Substantia nigra (tissue), 51 donors: ENCODE measurements at places on chromosomes 12 and 14.

GRCh38 chr12:81174664-81175063 lies 96.8 kb downstream of the ACSS3 start:
- no peak for DNase-seq

- peak; percentile 13 for DNase-seq
Observed at GRCh38 chr14:77260631-77261030, 10.4 kb downstream of the NGB start.

- DNase-seq = no peak
Observed at GRCh38 chr14:95784137-95784536, 70.2 kb upstream of the TCL1A start.

DNA sequence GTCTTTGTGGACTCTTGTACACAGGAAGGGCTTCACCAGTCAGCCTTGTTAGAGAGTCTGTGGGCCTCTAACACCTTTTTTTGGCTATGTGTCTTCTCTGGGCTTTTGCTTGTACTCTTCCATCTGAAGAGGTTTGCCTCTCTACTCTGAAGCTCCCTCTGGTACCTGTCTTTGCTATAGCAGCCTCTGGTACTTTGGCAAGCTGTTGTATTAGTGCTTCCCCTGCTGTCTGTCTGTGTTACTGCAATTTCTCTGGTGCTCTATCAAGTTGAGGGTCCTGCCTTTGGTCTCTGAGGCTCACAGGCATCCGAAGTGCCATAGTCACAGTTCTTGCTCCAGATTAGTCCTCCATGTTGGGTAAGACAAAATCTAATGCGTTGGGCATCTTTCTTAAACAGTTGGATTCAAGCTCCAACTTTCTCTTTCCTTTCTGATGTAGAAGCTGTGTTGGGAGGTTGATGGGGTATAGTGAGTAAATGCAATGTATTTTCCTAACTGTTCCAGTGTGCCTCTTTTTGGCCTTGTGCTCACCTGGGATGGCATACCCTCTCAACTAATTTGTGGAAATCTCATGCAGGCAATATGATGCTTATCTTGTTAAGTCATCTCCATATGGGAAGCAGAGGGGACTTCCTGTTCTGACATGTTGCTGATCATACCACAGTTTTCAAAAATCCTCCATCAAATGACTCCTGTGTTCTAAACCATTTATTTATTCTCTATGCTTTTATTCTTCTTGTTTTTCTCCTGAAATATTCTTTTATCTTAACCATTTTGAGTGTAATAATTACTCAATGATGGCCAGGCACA lies 88.8 kb downstream of the ATF7IP start:
- no peak for DNase-seq

- no peak for DNase-seq
Observed at GRCh38 chr12:1918081-1918883, at the start of gene CACNA2D4. Gene CACNA2D4 (minus strand): TSS chr12:1918652. CDS start chr12:1918473, 179 bp downstream.

- peak; percentile 80 for DNase-seq
Observed at GRCh38 chr12:10364815-10365622, 24.8 kb downstream of the KLRK1 start.

- DNase-seq = no peak
Observed at GRCh38 chr14:26339381-26339780, 258.5 kb downstream of the NOVA1 start.

- DNase-seq = no peak
Observed at GRCh38 chr12:53657041-53657440, 18.8 kb downstream of the ATP5MC2 start.

GRCh38 chr14:95102680-95103044 lies 54.7 kb downstream of the DICER1 start:
- no peak for DNase-seq

DNA sequence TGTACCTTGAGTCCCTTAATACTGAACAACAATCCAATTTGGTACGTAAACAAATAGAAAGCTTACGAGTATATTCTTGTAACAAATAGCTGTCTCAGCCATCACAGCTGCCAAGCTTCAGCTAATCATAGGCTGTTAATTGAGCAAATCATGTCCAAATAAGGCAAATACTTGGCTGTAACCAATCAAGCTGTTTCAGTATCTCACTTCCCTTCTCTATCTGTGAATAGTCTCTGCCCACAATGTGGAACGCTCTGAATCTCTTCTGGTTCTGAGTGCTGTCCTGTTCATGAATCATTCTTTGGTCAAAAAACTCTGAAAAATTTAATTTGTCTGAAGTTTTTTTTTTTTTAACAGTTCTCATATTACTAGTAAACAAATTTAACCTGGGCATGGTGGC lies 5.8 kb upstream of the NEMF start:
- DNase-seq = no peak

GRCh38 chr12:12511021-12511783 lies 51.5 kb downstream of the DUSP16 start:
- DNase-seq = no peak

DNA sequence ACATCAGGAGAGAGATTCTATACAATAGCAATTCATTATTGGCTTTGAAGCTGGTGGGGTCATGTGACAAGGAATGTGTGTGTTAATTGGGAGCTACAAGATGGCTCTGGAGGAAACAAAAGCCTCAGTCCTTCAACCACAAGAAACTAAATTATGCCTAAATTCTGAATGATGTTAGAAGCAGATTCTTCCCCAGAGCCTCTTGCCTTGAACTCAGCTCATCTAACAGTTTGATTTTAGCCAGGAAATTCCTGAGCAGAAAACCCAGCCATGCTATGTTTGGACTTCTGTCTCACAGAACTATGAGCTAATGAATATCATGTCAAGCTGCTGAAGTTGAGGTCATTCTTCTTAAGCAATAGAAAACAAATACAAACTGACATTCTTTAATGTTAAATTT lies 274.7 kb downstream of the SLC6A15 start:
- no peak for DNase-seq

- DNase-seq = no peak
Observed at GRCh38 chr12:23830210-23830609, 119.3 kb downstream of the SOX5 start.

DNA sequence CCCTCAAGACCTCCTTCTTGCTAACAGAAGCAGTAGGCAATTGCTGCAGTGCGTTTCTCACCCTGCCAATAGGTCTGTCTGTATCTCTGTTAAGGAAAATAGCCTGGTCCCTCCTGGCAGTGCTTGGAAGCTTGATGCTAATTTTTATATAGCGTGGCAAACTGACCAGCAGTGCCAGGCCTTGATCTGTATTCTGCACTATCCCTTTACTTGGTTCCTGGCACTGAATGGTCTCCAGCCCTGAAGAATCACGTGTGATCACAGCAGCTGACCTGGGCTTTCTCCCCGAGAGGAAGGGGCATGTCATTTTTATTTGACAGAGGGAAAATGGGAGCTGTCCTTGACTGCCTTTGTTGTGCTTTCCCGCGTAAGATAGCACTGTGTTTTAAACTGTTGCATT lies 48.7 kb upstream of the TRAF3 start:
- peak; percentile 13 for DNase-seq

GRCh38 chr14:98093111-98093510 lies 1178.9 kb downstream of the BCL11B start:
- no peak for DNase-seq

GRCh38 chr12:116332705-116333380 lies 55.4 kb upstream of the MED13L start:
- DNase-seq = no peak

- DNase-seq = no peak
Observed at GRCh38 chr14:58547649-58548048, 90.1 kb upstream of the DACT1 start.

GRCh38 chr14:66380143-66380542 lies 106.0 kb upstream of the CCDC196 start:
- DNase-seq = no peak

- no peak for DNase-seq
Observed at GRCh38 chr14:84482256-84483071, 1047.5 kb upstream of the FLRT2 start.

- DNase-seq = no peak
Observed at GRCh38 chr12:131617596-131618302, 93.1 kb upstream of the SFSWAP start.

- DNase-seq = no peak
Observed at GRCh38 chr14:76615331-76615730, 145.9 kb upstream of the VASH1 start.

- DNase-seq = no peak
Observed at GRCh38 chr14:68377459-68377858, 415.4 kb downstream of the ZFP36L1 start.

- DNase-seq = no peak
Observed at GRCh38 chr14:52806115-52806514, 14.7 kb upstream of the GNPNAT1 start.

GRCh38 chr14:61992139-61992538 lies 229.9 kb downstream of the SNAPC1 start:
- no peak for DNase-seq

DNA sequence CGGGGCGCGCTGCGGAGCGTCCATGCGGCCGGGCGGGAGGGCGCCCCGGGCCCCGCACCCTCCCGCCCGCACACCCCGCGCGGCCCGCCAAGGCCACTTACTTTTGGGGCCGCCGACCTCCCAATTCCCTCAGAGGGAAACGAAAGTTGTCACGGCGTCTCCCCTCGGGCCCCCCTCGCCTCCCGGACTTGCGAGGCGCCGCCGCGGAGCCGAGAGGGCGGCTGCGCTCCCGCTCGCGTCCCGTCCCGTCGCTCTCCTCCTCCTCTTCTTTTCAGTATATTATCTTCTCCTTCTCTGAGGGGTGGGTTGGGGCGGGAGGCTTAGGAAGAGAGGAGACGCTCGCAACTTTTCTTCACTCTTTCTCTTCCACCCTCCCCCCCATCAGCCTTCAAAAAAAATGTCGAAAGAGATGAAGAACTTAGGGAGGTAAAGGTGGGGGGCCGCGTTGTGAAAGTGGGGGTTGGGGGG lies 613 bp downstream of the DUSP16 start:
- peak; percentile 67 for DNase-seq

GRCh38 chr12:43094886-43095575 lies 457.0 kb downstream of the ADAMTS20 start:
- no peak for DNase-seq

GRCh38 chr14:32666308-32666707 lies 272.4 kb upstream of the NPAS3 start:
- no peak for DNase-seq

DNA sequence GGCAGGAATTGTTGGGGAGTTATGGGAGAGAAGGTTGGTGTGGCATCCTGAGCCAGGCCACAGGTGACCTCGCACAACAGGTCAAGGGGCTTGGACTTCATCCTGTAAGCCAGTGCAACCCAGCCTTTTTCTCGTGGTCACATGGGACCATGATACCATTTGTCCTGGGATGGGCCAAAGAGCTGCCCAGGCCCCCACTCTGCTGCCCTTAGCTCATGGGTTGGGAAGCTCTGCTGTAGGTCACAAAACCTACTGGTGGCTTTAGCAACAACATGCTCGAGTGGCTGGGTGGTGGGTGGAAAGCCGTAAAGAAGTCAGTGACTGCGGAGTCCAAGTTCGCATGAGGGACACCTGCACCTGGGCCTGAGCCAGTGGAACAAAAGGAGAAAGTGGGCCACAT lies 4.6 kb downstream of the CLMN start:
- DNase-seq = no peak

DNA sequence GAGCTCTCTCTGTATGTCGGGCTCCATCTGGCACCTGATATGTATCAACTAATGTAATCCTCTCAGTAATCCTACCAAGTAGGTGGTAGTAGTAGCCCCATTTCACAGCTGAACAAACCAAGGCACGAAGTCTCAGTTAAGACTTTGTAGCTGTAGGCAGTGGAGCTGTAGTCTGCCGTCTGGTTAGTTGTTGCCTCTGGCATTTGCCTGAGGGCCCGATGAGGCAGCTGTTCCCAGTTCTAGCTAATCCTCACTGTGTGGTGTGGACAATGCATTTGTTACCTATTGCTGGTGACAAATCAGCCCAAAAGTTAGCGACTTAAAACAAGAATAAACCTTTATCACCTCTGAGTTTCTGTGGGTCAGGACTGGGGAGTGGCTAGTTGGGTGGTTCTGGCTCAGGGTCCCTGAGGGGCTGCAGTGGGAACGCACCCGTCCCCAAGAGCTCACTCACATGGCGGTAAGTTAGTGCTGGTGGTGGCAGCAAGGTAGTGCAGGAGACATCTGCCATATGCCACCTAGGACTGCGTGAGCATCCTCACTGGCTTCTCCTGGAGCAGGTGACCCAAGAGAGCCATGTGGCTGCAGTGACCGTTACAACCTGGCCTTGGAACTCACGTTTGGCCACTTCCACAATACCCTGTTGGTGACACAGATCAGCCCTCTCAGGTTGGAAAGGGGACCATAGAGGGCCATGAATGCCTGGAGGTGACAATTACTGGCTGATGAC lies 5.6 kb downstream of the AACS start:
- DNase-seq = no peak

DNA sequence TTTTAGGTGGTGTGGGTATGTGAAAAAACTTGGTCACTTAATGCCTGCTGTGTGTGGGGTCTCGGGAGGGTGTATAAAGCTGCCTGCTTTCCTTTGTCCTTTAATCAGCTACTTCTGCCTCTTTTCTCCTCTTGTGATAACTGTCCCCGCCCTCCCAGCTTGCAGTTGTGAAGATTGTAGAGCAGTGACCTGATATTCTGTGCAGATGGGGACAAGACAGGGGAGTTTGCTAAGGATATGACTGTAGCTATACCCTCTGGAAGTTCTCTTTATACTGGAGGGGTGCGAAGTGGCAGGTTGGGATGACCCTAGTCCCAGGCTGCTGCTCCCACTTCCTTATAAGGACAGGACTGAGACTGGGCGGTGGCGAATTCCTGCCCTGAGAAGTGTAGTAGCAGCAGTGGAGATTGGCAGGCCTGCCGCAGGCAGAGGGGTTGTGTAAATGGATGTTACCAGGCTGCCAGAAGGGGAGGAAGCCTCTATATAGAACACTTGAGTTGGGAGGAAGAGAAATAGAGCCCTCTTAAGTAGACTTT lies 835 bp downstream of the MYL6 start:
- DNase-seq = peak; percentile 50

DNA sequence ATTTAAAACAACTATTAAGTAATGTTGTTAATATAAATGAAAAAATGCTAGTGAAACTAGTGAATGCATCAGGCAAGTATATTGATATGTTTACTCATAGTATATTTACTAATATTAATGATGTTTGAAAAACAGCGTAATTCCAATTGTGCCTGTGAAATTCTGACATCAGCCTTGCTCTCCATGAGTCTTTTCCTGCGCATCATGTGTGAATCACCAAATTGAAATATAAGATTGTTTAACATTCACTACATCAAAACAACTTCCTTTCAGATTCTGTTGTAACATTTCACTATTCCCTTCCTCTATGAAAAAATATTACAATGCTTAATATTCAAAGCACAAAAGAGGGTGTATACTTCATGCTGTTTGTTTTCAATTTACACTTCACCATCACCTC lies 1995.9 kb upstream of the SEL1L start:
- no peak for DNase-seq

DNA sequence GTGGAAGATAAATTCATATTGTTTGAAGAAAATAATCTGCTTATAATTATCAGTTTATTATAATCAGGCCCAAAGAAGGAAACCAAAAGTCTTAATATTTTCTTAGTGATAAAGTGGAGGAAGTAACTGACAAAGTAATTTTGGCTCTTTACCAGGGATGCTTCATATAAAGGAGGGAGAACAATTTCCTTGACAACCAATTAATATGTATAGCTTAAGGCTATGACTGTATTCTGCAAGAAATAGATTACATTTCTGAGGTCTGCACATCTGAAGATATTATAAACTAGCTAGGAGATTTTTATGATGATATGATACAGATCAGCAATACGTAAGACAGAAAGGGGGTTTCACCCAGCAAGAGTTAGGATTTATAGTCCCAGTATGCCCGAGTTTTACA lies 90.8 kb downstream of the BICD1 start:
- DNase-seq = no peak
